ENCODE measurements at places on chromosomes 4 and X.

DNA sequence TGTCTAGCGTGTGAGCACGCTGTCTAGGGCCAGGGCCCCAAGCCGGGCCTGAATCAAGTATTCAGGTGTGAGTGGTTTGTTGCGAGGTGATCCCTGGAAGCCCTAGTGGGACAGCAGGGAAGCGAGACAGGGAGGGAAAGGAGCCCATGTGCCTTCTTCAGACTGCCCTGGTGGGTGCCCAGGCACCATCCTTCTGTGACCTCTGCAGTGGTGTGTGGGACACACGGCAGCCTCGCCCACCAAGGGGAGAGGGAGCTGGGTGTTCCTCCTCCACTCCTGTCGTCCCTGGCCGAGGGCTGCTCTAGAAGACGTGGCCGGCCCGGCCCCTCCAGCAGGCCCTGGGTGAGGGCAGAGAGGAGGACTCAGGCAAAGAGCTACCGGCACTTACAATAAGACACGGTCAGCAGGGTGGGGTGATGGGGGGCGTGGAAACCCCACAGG lies 47.4 kb downstream of the HTRA3 start:
- DNase-seq = no peak

DNA sequence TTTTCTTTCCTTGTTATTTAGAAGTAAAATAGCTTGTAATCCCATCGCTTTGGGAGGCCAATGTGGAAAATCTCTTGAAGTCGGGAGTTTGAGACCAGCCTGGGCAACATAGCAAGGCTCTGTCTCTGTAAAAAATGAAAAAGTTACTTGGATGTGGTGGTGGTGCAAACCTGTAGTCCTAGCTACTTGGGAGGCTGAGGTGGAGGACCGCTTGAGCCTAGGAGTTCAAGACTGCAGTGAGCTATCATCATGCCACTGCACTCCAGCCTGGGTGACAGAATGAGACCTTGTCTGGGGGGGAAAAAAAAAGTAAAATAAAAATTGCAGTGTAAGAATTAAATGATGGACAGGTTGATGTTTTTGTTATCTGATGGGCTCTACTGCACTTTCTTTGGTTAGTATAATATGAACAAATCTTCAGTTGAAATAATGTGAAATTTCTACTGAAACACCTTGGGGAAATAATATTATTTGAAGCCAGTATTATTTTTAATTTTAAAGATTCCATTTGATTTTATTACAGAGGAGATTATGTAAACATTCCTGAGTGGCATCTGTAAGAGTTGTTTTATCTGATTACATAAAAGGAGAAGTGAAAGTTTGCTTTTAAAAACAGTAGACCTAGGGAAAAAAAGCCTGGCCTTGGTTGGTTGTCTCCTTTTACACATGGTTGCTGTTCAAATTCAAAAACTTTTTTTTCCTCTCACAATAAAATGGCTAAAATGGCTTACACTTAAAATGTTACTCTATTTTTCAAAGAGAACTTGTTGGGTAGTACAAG lies 10.5 kb upstream of the NDUFC1 start:
- no peak for DNase-seq

- DNase-seq = no peak
Measured at GRCh38 chr4:3296651-3297050, 3.8 kb downstream of the RGS12 start.

- no peak for DNase-seq
Measured at GRCh38 chr4:5970381-5971077, 47.7 kb downstream of the C4orf50 start.

GRCh38 chrX:147912093-147912801 lies 528 bp downstream of the FMR1 start:
- peak; percentile 71 for DNase-seq

DNA sequence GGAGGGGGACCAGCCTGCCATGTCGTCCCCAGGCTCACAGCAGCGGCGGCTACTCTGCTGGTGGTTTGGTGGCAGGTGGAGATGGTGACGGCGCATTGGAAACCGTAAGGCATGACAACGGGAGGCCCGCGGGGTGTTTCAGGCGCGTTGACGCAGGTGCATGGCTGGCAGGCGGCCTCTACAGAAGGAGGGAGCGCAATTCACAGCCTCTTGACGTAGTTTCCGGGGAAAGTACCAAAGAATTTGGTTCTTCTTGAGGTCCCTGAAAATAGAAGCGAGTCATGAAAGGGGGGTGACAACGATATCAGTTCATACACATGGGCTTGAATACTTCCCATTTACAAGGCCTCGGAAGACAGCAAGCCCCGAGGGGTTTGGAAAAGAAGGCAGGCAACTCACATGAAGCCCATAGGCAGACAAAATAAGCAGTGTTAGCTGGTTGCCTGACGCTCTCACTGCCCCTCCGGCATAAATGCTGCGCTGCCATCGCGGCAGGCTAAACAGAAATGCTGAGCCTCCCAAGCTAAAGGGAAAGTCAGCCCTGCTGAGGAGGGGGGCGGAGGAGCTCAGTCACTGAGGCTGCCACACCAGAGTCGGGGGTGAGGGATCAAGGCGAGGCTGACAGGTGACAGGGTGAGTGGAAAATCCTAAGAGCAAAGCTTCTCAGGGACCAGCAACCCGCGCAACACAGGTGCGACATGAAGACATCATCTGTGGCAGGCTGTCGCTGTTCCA lies 52.3 kb upstream of the PDLIM3 start:
- no peak for DNase-seq

DNA sequence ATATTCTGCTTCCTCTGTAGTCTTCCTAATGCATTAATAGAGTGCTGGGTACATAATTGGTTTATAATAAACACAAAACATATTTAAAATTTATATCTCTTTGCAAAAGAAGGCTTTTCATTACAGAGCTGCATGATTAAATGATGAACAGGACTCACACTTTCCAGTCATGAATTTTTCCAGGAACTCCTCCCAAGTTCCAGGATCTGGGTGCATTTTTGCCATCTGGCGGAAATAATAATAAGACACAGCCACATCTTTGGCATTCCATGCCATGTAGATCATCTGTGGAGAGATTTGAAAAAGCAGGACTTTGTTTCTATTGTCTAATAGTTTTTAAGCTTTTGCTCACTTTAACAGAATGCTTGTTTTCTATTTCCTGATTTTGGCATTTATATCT lies 40.2 kb upstream of the SULT1B1 start:
- no peak for DNase-seq

- DNase-seq = no peak
Measured at GRCh38 chrX:129769467-129770154, 10.1 kb upstream of the SASH3 start.
